OCI-LY7 (cell line): ENCODE measurements at places on chromosomes 7 and 10. TPM values are rescaled to one million over a fixed set of nuclear protein-coding genes. Genes with fewer than 3 reads are reported as not detected.

- DNase-seq, result no peak
Measured at GRCh38 chr10:10872764-10873163, 144.9 kb upstream of the CELF2 start.

DNA sequence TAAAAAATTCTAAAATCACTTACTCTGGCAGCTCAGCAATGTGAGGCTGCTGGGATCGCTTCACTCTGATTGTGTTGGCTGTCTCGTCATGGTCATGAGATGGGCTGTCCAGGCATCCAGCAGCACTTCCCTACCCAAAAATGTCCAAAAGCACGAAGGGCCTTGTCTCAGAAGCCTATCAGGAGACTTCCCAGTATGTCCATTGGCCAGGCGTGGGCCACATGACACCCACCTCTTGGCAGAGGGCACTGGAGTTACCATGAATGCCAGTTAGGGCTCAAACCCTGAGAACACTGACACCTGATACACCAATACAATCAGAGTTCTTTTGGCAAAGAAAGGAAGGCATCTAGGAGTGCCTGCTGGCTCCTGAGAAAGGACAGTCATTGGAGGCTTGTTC is 27.0 kb upstream of the GLI3 start:
- no peak for DNase-seq

DNA sequence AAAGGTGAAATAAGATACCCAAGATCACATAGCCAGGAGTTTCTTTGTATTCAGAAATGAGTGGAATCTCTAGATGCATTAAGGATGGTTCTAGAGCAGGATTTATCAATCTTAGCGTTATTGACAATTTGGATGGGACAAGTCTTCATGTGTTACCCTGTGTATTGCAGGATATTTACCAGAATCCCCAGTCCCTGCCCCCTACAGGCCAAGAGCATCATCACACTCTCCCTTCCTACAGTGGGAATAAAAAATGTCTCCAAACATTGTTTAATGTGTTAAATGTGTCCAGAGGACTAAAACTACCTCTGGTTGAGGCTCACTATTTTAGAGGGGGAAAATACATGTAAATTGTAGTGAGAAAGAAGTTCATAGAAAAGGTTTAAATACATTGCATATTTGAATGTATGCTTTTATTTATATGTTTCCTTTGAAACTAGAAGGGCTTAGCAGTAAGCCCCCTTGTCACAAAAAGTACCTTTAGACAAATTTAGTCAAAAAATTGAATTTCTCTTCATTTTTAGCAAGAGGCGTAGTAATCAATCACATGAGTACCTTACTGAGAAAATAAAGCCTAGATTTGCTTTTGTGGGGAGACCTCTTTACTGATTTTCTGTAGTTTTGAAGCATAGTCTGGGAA is 141.2 kb downstream of the MLLT10 start:
- peak; percentile 40 for DNase-seq

GRCh38 chr7:2965745-2966270 is 77.9 kb downstream of the CARD11 start:
- DNase-seq, result no peak

- no peak for DNase-seq
Measured at GRCh38 chr7:65972976-65973375, 9.0 kb downstream of the GUSB start.

- no peak for DNase-seq
Measured at GRCh38 chr10:105743343-105744056, 1102.4 kb downstream of the SORCS3 start.

DNA sequence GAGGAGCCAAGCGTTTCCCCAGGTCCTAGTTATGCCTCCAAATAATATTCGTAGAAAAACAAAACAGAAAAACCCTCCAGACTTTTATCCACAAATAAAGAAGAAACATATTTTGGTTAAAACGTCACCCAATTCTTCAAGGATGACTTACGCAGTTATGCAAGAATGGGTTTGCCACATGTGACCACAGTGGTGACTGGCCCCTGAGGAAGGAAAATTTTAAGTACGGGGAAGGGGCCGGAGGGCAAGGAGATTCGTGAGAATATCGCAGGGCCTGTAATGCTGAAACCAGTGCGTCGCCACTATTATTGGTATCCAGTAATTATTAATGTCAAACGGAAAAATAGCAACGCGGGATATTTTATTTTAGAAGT is 537 bp upstream of the MRPS24 start:
- no peak for DNase-seq

DNA sequence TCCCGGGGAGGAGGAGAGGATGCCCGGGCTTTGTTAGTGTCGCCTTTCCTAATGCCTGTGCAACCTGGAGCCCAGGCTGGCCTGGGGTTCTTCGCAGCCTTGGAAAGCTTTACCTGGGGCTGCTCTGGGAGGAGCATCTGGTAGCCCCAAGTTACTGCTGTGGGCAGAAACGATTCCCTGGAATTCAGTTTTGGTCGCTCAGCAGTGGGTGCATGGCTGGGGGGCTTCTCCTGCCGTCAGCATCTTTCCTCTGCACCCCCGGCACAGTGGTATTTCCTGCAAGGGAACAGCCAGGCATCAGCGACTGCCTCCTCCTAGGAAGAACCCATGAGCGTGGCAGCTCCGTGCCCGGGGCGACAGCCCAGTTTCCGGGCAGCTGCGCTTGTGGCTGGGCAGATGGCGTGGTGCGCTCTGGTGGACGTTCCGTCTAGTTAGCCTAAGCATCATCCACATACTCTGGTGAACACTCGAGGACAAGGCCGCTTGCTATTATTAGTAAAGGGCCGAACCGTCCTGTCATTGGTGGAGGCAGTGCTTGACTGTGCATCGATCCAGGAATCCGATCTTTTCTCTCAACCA is 107.0 kb upstream of the BTBD16 start:
- no peak for DNase-seq

GRCh38 chr7:151228024-151228866 is 1.2 kb upstream of the ABCF2 start:
- DNase-seq, result no peak

DNA sequence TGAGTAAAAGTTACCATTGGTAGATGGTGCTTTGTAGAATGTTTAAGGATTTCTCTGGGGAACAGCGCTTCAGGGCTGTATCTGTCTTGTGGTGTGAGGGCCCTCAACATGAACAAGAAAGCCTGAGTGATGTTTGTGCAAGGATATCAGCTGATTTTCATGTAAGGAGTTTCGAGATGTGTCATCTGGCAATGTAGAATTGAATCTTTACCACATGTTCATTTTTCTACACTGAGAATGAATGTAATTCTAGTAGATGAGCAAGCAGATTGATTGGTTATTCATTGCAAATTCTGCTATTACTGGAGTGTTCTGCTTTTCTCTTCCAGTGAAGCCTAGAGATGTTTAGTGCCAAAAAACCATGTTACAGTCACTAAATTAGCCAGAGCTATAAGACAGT is 87.7 kb downstream of the ST7 start:
- DNase-seq, result no peak

DNA sequence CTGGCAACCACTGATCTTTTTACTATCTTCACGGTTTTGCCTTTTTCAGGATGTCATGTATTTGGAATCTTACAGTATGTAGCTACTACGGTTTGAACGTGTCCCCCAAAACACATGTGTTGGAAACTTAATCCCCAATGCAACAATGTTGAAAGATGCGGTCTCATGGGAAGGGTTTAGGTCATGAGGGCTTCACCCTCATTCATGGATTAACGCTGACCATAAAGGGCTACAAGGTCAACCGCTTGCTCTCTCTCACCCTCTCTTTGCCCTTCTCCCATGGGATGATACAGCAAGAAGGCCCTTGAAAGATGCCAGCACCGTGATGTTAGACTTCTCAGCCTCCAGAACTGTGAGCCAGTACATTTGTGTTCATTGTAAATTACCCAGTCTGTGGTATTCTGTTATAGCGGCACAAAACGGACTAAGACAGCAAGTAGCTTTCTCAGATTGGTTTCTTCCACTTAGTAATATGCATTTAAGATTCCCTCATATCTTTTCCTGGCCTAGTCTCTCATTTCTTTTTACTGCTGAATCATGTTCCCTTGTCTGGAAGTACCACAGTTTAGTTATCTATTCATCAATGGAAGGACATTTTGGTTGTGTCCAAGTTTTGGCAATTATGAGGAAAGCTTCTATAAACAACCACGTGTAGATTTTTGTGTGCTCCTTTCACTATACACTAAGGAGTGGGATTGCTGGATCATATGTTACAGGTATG is 3.0 kb upstream of the CRYGN start:
- no peak for DNase-seq

The TWIST1 gene
- total RNA-seq, result not detected in 2 replicates

The CCZ1B gene
- total RNA-seq, result 52.0 and 56.3 TPM in 2 replicates

The ASL gene
- total RNA-seq, result 23.2 and 25.7 TPM in 2 replicates

The AKR1C1 gene
- not detected in 2 replicates for total RNA-seq

The VAX1 gene
- total RNA-seq, result not detected in 2 replicates

The EN2 gene
- not detected in 2 replicates for total RNA-seq

The LIPJ gene
- total RNA-seq, result not detected in 2 replicates
